ENCODE measurements at places on chromosomes 1 and 21. TPM values are rescaled to one million over a fixed set of nuclear protein-coding genes. Genes with fewer than 3 reads are reported as not detected.

The TFF2 gene
- not detected for total RNA-seq

The MASP2 gene
- total RNA-seq, result not detected

The TSPEAR gene
- total RNA-seq, result not detected

The NECAP2 gene
- total RNA-seq, result 53.1 TPM
